ENCODE measurements at places on chromosomes 1 and 21.

DNA sequence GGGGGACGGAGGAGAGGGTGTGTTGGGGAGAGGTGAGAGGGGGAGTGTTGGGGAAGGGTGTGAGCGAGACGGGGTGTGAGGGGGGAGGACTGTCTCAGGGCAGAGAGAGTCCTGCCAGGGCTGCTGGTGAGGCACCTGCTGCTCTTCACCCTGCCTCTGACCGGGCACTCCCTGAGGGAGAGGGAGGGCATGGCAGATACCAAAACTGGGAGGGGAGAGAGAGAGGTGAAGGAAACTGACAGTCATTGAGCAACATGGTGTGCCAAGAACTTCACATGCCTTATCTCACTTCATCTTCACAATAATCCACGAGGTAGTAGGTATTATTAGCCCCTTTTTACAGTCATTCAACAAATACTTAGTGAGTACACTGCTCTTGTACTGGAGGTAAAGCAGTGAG is 61.3 kb upstream of the ARTN start:
- DNase-seq = no peak

- no peak for DNase-seq
Observed at GRCh38 chr1:245956225-245956624, 550.9 kb downstream of the SMYD3 start.

- no peak for DNase-seq
Observed at GRCh38 chr1:244783138-244783537, 52.3 kb upstream of the COX20 start.

GRCh38 chr1:182217967-182218366 is 156.5 kb upstream of the ZNF648 start:
- DNase-seq = no peak

- DNase-seq = no peak
Observed at GRCh38 chr1:221793439-221794078, 51.7 kb upstream of the DUSP10 start.

DNA sequence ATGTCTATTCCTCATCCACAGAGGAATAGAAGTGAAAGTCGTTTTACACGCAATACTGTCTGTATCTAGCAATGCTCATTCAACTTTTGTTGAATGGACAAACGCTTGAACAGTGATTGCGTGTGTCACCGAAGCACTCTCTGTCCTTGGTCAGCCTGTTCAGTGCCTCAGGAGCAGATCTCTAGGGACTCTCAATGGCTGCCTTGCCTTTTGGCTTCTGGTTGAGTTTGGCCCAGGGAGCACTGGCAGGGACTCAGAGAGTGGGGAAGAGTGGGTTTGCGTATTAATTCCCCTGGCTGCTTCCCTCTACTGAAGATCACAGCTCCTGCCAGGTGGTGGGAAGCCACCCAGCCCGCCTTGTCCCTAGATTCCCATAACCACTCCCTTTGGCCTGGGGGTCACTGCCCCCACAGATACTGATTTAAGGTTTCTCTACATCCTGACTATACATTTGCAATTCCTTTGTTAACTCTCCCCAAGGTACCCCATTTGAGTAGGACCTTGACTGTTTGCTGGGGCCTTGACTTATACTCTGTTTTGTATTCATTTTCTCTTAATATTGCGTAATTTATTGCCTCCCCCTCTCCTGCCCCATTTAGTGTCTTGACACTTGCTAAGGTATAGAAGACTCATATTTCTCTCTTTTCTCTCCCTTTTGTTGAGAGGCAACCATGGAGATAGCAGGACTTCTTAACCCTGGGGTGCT is 61.7 kb upstream of the USP24 start:
- peak; percentile 55 for DNase-seq

GRCh38 chr1:237932816-237933215 is 42.1 kb upstream of the ZP4 start:
- DNase-seq = no peak

- DNase-seq = no peak
Observed at GRCh38 chr1:230622151-230622550, 20.1 kb upstream of the COG2 start.

DNA sequence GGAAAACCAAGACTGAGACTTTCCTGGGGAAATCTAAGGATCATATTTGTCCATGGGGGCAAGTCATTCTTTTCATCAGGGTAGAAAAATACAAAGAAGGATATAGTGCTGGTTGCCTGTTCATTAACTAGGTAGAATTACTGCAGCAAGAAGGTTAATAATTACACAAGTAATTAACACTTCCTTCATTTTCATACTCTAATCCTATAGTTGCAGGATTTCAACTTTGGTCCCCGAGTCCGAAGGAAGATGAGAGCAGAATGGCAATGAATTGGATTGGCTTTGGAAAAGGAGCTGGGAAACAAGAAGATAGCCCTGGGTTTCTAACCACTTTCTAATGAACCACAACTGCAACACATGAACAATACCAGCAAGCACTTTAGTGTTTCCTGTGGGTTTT is 199.2 kb upstream of the ESRRG start:
- no peak for DNase-seq

DNA sequence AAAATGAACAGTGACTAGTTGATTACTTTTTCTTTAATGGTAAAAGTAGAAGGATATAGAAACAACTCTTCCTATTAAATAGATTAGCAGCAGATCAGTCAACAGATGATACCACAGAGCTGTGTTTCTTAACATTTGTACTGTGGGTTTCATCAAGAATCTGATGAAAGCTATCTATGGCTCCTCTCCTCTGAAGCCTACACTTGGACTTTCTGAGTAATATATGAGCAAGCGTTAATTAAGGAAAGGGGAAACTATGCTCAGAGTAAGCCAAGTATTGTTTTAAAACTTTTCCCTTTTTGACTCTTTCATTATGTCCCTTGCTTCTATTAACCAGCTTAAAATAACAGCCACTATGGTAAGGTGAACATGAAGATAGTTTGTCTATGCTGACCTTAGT is 10.8 kb downstream of the ARID4B start:
- DNase-seq = no peak

GRCh38 chr1:154536570-154536969 is 21.9 kb downstream of the UBE2Q1 start:
- DNase-seq = no peak

- DNase-seq = no peak
Observed at GRCh38 chr21:28738882-28739281, 253.8 kb downstream of the LTN1 start.

GRCh38 chr1:94463765-94464330 is 45.7 kb downstream of the ABCD3 start:
- peak; percentile 53 for DNase-seq

GRCh38 chr1:27811741-27812500 is 18.7 kb upstream of the PPP1R8 start:
- DNase-seq = no peak

DNA sequence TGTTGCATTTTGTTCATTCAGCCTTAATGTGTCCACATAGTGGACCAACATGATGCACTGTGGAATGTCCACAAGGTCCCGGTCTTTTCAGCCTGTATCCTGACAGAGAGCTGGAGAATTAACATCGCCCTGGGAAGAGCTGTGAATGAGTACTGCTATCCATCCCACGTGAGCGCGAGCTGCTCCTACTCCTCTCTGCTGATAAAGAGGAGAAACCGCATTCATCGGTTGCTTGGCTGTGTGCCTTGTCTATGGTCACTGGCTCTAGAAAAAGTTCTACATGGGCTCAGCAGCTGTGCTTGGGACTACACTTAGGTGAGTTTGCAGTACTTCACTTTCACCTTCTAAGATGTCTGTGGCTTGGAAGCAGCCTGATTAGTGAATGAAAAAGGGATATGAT is 31.1 kb upstream of the IGSF5 start:
- DNase-seq = no peak

DNA sequence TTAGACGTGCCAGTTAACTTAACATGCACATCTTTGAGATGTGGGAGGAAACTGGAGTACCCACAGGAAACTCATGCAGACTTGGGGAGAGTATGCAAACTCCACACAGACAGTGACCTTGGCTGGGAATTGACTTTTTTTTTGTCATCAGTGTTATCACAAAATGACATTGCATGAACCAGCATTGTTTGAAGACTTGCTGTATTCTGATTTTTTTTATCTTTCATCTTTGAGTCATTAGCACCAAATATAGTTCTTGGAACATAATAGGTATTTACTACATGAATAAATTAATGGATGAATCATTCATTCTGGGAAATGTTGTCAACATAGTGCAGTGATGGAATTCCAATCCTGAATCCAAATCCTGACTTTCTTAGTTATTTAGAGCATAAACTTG is 77.0 kb downstream of the ATF6 start:
- no peak for DNase-seq

- no peak for DNase-seq
Observed at GRCh38 chr1:33819913-33820311, 44.0 kb upstream of the HMGB4 start.

GRCh38 chr21:39852021-39852721 is 15.1 kb upstream of the PCP4 start:
- no peak for DNase-seq

DNA sequence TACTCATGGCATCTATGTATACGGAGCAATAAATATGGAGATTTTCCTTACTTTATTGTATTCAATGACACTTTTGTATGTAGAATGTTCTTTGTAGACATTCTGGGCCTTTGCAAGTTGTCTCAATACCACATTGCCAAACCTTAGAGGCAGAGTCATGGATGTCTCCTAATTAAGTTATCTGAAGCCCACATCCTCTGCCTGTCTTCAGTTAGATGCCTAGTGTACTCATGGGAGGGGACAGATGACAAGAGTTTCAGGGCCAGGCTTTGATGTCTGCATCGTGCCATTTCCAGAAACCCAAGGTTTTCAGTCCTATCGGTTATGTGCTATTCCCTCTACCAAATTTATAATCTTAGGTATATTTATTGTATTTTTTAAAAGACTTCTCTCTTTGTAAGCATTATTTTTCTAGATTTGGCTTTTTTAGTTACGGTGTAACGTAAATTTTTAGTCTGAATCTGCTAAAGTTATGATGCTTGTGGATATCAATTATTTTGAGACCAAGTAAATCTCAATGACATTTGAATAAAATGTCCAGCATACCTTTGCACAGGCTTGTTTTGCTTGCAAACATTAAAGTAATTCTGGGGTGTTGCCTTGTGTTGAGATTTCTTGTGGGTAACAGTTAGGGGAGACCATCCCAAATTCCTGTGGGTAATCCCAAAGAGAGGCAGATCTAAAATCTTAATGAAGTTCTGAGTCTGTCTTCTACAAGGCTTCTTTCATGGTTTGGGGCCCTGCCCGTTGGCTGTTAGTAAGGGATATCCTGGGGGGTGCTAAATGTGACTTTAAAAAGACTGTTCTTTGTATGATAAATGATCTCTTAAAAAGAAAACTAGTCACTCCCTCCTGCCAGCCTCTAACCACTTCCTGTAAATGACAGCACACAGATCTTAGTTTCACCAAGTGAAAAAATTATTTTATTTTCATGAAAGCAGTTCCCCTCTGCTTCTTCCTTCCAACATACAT is 8.0 kb upstream of the MACF1 start:
- no peak for DNase-seq

GRCh38 chr21:40684726-40685125 is 162.2 kb downstream of the DSCAM start:
- DNase-seq = no peak

- DNase-seq = peak; percentile 21
Observed at GRCh38 chr21:21000591-21001175, 2.5 kb downstream of the NCAM2 start.

DNA sequence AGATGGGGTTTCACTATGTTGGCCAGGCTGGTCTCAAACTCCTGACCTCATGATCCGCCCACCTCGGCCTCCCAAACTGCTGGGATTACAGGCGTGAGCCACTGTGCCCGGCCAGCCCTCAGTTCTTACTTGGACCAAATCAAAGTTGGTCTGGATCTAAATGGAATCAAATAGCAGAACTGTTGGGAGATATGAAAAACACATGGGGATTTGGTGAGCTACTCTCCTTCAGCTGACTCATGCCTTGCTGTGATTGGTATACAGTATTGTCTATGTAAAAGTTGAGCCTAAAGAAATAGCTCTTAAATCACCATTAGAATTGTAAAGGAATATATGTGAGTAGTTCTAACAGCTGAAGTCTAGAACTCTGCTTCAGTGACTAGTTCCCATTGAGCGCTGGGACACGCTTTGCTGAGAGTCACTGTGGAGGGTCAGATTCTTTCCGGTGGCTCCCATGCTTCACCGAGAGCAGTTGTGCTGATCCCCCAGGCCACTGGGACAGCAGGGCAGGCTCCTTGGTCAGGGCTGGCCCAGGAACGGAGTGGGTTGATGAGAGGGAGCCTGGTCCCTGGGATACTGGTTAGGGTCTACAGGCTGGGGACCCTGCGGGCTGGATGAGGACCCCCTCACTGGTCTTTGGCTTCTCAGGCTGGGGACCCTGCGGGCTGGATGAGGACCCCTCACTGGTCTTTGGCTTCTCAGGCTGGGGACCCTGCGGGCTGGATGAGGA is 14.0 kb downstream of the PKNOX1 start:
- DNase-seq = no peak

DNA sequence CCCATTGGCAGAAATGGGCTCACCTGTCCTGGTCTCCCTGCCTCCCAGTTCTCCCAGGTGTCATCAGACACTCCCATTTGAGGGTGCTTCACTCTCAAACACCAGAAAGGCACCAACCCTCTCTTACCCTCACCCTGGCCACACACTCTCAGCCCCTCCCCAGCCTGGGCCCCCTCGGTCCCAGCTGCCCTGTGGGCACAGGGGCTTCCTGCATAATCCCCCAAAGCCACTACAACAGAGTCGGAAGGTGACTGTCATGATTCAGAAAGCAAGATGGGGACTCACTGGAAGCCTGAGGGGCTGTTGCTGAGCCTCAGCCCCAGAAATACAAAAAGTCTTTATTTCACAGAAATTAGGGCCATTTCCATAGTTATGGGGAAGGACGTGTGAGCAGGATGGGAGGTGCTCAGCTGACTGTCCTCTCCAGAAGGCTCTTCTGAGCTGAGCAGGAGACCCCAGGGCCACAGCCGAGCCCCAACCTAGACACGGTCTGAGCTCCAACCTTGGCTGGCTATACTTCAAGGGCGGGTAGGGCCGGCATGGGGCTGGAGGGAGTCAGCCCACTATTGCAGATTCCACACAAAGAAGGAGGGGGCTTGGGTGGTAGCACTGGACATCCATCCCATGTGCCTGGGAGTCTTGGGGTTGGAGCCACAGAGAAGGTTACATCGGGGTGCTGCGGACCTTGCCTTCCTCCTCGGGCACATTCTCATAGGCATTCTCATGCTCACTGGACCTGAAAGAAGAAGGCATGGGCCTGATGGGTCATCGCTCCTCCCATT is 6.3 kb downstream of the PDZK1IP1 start:
- DNase-seq = no peak
